ENCODE measurements at places on chromosomes 5 and 9.

DNA sequence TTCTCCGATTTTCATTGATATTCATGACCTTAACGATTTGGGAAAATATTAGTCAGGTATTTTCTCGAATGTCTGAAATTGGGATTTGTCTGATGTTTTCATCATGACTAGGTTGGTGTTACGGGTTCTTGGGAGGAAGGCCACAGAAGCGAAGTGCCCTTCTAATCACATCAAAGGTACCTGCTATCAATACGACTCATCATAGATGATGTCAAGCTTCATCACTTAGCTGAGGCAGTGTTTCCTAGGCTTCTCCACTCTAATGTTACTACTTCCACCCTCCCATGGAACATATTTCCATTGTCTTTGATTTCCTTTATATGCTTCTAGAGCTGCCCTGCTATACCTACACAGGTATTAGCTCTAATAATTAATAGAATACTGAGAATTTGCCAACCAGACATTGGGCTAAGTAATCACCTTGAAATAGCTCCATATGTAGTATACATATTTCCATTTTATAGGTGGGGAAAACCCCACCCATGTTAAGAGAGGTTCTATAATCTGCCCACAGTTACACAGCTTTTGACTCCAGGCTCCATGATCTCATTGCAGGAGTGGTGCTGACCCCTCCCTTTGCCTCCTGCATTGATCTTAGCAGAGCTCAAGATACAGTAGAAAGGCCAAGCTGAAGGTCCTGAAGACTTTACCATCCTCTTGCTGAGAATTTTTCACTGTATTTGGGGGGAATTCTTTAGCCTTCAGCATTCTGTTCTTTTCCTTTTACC lies 238.6 kb upstream of the ADAMTSL1 start:
- no peak for DNase-seq

DNA sequence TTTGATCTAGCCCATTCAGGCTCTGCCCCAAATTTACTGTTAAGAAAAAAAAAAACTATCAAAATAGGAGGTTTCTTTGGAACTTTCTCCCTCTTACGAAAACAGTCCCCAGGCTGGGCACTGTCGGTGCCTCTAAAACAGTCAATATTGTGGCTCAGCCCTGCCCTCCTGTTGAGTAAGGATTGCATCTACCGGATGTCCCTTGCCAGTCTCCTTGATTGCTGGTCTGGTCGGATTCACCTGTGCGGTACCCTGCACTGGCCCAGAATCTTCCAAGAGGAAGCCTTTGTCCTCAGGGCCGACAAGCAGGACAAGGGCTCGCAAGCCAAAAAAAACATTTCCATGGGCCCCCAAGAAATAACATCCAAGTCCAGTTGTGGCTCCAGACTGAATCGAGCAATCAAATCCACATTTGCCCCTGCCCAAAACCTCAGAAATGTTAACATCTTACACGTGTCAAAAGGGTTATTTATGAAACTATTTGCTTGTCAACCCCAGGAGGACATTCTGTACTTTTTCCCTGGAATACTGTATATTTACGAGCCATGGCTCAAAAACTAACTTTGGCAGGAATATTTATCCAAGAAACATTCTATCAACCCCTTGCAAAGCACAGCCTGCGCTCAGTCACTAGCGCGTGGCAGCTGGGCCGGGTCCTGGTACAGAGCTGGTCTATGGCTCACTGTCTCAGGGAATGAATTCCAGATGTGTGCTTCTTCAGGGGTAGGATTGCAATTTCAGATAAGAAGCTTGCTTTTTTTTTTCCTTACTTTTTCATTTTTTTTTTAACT lies 129.2 kb upstream of the ADRA1B start:
- DNase-seq = no peak

- DNase-seq = no peak
Observed at GRCh38 chr5:55232271-55232984, 980 bp downstream of the CCNO start.

- no peak for DNase-seq
Observed at GRCh38 chr5:67686746-67687145, 490.1 kb upstream of the CD180 start.

DNA sequence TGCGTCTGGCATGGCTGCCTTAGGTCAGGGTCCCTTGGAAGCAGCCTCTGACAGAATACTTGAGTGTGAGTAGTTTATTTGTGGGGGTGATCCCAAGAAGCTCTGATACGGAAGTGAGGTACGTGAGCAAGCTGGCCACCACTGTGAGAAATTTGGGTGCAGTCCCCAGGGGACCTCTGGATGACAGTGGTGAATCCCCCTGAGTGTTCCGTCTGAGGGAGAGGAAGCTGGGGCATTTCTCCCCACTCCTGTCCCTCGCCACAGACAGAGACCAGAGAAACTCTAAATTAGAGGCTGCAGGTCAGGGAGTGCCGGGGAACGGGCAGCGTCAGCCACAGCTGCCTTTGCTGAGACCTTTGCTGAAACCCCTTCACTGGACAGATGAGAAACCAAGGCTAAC lies 155.9 kb upstream of the COL5A1 start:
- no peak for DNase-seq

GRCh38 chr5:139186261-139186660 lies 11.9 kb downstream of the SIL1 start:
- DNase-seq = no peak

GRCh38 chr9:83636813-83637212 lies 13.9 kb downstream of the IDNK start:
- DNase-seq = no peak

- DNase-seq = no peak
Observed at GRCh38 chr9:98214811-98215210, 22.4 kb upstream of the CORO2A start.

- no peak for DNase-seq
Observed at GRCh38 chr5:123992641-123993040, 480.7 kb downstream of the CSNK1G3 start.

DNA sequence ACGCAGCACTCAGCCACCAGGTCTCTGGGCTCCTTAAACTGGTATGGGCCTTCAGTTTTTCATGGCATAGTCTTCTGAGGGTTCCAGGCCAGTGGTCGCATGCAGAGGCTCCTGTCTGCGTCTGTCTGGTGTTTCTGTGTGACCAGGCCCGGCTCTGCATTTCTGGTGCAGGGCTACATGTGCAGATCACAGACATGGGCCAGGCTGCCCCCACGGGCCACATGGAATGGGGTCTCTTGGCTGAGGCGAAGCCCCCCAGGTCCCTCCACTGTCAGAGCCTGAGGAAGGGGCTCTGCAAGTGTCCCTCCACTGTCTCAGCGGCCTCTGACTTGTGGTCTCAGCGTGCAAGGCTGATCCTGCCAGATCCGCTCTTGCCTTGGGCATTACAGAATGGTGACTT lies 15.6 kb upstream of the CARD19 start:
- no peak for DNase-seq

- DNase-seq = no peak
Observed at GRCh38 chr9:70385426-70385825, 29.0 kb downstream of the KLF9 start.

GRCh38 chr9:85859765-85860164 lies 81.2 kb upstream of the NAA35 start:
- no peak for DNase-seq

- no peak for DNase-seq
Observed at GRCh38 chr9:134200730-134201129, 36.4 kb upstream of the RNU6ATAC start.

DNA sequence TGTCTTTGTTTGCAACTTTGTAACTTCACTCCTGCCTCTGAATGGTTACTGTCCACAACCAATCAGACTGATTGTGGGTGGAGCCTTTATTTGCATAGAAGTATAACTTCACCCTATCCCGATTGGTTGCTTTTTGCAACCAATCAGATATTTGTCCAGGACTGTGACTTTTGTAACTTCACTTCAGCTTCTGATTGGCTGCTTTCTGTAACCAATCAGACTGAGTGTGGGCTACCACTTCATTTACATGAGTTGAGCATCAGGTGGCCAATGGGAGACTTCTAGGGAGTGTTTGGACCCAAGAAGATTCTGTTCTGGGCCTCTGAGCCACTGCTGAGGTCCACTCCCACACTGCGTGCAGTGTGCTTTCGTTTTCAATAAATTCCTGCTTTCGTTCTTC lies 1810.7 kb upstream of the CDH6 start:
- DNase-seq = no peak

- no peak for DNase-seq
Observed at GRCh38 chr5:159402856-159403255, 72.6 kb upstream of the IL12B start.

DNA sequence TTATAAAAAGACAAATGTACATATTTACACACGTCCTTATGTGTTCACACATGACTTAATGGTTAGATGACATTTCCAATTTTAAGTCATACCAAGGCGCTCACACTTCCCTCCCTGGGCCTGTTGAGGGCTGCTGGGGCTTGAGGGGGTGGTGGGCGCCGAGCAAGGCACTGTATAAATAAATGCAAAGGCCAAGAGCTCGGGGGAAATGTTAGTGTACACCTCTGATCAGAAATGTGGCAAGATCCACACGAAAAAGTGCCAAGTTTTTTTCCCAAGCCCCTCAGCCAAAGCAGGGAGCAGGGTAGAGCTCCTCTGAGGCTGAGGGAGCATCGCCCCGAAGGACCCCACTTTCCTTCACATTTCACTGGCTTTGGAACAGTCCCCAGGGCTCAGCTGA lies 7.5 kb downstream of the IRF1 start:
- no peak for DNase-seq

DNA sequence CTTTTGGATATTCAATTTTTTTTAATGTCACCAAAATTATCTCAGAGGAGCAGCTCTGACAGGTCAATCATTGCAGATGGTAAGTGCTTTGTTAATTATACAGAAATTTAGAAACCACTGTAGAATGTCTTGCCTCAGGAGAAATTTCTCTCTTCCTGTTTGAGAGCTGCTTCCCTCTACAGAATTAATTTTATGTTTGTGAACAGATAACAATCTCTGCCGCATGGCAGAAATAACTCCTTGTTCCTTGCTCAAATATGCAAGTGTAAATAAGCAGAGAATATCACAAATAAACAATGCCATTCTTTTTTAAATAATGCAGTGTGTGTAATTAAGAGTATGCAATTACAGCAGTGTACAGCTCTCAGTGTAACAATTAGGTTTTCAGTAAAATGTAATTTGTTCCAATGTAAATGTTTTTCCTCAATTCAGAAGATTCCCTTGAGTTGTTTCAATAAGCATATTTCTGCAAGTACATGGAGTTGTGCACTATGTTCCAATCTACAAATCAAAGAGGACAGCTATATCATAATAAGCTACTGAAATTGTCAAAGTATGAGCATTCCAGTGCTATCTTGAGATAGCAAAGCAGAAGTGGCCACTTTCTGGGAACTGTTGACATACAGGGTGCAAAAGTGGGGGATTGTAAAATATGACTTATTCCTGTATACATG lies 1012.8 kb downstream of the MAT2B start:
- no peak for DNase-seq

DNA sequence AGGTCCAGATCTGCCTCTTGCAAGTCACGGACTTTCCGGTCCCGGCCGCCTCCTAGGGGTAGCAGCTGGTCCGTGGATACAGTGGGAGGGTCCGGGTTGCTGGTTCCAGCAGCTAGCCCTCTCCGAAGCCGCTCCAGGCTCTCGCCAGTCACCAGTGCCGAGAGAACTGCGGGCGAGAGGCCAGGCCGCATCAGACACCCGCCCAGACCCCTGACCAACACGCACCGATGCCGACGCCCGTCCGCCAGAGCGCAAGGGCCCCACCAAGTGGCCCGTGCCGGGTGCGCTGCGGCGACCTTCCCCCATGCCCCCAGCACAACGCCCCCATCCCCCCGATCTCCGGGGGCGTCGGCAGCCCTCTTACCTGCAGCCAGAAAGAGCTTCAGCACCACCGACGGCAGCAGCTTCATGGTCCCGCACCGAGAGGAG lies 470 bp downstream of the HBEGF start:
- no peak for DNase-seq

- DNase-seq = no peak
Observed at GRCh38 chr9:2676466-2676865, 40.8 kb upstream of the KCNV2 start.

DNA sequence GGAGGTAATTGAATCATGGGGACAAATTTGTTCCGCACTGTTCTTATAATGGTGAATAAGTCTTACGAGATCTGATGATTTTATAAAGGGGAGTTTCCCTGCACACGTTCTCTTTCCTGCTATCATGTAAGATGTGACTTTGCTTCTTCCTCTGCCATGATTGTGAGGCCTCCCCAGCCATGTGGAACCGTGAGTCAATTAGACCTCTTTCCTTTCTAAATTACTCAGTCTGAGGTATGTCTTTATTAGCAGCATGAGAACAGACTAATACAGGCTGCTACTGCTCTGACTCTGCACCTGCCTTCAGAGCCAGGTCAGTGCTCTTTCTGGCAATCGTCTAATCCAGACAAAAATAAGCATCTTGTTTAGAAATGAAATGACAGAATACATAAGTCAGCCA lies 479.2 kb upstream of the TUSC1 start:
- no peak for DNase-seq

DNA sequence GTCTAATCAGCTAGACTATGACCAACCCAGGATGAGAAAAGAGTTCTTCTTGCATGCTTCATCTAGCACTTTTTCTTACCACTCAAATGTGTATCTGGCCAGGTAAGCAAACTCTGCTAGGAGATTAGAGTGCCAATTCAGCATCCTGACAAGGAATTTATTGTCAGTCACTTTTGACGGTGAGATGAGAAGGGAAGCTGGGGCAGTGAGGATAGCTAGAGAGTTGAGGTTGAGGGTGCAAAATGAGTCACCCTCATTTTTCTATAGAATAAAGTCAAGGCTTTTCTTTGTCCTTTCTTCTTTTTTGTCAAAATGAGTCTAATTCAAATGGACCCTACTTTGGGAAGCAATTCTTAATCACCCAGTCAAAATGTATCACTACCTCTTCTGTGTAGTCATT lies 74.6 kb upstream of the PLPP1 start:
- DNase-seq = no peak

GRCh38 chr9:2181792-2182191 lies 166.6 kb downstream of the SMARCA2 start:
- DNase-seq = no peak

GRCh38 chr9:83622433-83622938 lies 457 bp upstream of the IDNK start:
- no peak for DNase-seq

DNA sequence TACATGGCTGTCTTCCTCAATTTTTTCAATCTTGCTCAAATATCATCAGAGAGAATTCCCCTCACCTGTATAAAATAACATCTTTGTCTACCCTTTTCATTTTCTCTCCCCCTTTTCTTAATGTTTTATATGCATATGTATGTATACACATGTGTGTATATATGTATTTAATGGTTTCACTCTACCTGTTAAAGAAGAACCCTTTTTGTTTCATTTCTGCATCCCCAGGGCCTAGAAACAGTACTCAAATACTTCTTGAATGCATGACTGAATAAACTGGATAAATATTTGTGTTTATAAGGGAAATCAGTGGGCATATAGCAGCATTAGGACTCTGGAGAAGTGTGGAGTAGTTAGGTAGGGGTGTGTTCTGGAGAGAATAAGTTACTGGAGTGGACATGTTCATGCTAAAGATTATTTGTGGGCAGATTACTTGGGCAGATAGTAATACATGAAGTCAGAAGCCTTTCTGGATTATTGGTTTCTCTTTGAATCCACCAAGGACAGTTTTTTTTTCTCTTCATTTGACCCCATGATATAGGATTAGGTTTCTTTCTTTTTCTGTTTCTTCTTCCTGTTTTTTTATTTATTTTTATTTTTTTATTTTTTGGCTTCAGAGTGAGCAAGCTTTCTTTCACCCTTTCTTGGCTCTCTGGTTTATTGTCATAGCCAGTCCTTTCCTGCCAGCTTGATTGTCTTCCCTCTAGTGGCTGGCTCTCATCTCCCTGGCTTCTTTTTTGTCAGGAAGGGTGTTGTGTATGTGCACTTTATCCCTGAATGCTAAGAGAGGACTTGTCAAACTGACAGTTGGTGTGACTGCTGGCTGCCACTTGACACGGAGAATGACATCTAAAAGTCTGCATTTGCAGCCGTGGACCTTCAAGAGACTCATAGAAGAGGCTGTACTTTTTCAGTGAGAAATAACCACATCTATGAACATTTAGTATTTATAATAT lies 89.3 kb downstream of the ZCCHC7 start:
- no peak for DNase-seq
